ENCODE measurements at places on chromosomes 5 and 9. TPM values are rescaled to one million over a fixed set of nuclear protein-coding genes. Genes with fewer than 3 reads are reported as not detected.

The ETF1 gene
- 52.1 TPM for total RNA-seq

DNA sequence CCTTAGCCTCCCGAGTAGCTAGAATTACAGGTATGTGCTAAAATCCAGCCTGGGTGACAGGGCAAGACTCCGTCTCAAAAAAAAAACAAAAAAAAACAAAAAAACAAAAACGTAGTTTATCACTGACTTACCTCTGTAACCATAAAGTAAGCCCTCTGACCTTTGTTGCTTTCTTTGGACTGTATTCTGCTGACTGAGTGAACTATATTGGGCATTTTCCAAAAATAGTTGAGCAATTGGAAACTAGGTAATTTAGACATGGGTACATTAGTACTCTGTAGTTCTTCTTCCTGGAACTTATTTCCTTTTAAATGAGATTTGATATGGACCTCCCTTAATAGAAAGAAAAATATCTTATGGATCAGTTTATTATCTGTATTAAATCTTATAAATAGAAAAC, 66.6 kb downstream of the ANKHD1 start:
- no peak for DNase-seq

- DNase-seq = no peak
These were observed 43.7 kb upstream of the ERCC6L2 start for GRCh38 chr9:95831810-95832209.

GRCh38 chr9:110320651-110321445, 16.8 kb downstream of the TXNDC8 start:
- DNase-seq = no peak

Measured in right lobe of liver (tissue), 6 donors.